ENCODE measurements at places on chromosomes 7 and 10.

- DNase-seq, result no peak
Measured at GRCh38 chr10:102767428-102768160, 23.8 kb downstream of the WBP1L start.

GRCh38 chr10:10798102-10798863 lies 219.4 kb upstream of the CELF2 start:
- DNase-seq, result no peak

DNA sequence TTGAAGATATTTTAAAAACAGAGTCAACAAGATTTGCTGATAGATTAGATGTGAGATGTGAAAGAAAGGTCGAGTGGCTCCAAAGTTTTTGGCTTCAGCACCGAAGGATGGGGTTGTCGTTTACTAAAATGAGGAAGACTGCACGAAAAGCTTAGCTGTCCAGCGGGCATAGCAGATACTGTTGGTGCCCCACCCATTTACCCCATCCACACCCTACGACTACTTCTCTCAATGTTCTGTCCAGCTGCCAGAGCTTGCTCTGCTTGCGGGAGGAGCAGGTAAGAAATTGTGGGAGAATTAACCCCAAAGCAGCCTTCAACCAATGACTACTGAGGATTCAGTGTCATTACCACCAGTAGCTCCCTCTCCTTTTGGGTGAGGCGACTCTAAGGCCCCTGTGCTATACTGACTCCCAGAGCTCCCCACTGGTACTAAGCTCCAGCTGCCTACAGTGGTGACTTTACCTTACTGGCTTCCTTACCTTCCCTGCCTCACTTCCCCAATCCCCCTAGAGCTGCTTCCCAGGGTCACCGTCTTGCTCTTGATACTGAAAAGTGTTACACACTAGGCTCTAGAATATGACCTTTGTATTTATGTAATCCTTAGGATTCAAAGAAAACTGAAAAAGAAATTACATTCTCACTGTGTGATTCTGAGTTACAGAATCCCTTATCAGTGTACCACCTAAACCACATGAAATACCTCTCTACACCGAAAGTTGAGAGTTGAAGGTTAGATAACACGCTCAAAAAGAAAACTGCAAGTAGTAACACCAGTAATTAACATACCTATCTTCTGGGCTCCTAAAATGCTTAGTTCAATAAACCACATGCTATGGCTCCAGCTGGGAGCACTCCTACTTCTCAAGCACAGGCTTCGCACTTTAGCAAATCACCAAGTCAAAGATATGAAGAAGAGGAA lies 22.3 kb downstream of the CACUL1 start:
- no peak for DNase-seq

- peak; percentile 33 for DNase-seq
Measured at GRCh38 chr10:8365935-8366911, 311.7 kb downstream of the GATA3 start.

DNA sequence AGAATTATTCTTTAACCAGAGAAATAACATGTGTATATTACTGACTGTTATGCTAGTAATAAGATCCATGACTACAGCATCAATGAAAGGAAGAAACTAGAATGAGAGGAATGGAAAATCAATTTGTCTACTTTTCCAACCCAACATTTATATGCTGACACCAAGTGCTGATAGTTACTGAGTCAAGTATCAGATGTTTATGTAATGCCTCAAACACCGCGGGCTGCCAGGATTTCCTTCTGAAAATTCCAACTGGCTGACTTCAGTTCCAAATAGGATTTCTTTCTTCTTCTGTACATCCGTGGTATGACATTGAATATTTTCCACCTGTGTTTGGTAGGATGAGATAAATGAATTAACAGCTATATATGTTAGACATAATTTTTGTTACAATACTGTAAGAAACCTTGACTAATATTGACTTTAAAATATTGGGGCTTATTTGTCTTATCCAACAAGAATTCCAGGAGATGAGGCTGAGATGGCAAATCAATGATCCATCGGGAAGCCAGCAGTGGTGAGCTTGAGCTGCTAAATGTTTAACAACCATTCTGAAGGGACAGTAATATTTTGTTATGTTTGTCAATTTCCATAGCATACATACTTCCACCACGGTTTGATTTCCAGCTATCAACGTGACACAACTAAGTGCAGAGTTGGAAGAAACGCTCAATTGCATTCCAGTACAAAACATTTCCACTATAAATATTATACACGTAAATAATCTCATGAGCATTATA lies 435.2 kb upstream of the AUTS2 start:
- no peak for DNase-seq

DNA sequence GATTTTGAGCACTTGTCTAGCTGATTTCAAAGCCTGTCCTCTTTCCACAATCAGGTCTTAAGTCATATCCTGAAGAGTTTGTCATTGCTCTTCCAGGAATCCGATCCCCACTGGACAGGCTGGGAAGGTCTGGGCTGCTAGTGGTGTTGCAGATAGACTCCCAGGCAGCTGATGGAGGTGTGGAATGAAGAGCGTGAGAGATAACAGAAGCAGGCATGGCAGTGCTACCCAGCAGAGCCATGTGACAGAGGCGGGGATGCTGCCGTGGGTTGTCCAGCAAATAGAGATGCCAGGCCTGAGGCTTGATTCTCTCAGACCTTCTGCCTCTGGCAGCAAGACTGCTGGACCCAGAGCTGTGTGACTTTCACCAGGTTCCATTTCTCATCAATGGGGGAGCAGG lies 116.5 kb upstream of the EEPD1 start:
- no peak for DNase-seq

DNA sequence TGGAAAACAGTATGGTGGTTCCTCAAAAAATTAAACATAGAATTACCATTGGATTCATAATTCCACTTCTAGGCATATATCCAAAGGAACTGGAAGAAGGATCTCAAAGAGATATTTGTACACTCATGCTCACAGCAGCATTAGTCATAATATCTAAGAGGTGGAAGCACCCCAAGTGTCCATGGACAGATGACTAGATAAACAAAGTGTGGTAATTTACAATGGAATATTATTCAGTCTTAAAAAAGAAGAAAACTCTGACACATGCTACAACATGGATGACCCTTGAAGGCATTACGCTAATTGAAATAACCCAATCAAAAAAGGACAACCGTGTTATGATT lies 594.2 kb downstream of the KCNMA1 start:
- no peak for DNase-seq

DNA sequence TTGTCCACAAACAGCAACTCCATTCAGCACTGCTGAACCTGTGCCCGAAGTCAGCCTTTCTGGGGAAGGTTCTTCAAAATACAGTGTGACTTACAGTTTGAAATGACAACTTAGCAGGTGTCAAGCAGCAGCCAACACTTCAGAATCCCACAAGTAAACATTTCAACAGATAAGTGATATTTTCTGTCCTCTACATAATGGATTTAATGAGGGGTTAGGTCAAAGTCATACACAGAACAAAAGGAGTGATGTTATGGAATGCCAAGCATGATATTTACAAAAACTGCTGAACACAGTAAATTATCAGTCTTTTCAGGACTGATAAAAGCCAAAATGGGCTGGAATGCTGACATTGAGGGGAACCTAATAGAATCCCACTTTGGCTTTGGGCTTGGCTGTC lies 77.6 kb upstream of the JAZF1 start:
- DNase-seq, result no peak

- no peak for DNase-seq
Measured at GRCh38 chr10:52106899-52107298, 207.2 kb upstream of the DKK1 start.

DNA sequence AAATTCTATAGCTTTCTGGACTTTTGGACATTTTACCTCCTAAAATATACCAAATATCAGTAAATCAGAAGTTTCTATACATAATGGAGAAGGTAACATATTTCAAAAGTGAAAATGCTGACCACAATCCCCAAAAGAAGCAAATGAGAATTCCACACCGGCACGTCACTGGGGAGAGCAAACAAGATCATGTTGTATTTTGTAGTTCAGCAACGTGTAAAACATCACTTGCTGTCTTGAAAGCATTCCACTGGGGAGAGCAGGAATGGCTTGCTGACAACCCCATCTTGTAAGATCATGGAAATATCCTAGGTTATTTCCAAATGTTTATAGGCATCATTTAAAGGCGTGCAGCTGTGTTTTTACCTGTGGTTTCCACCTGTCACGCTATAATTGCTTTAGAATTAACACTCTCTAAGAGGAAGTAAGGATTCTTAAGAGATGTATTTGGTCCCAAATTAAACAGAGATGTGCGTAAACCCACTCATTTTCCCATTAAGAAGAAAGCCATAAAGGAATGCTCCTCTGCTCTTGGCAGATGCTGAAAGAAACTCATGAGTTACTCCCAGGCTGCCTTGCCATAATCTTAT lies 397.1 kb upstream of the POT1 start:
- DNase-seq, result no peak

DNA sequence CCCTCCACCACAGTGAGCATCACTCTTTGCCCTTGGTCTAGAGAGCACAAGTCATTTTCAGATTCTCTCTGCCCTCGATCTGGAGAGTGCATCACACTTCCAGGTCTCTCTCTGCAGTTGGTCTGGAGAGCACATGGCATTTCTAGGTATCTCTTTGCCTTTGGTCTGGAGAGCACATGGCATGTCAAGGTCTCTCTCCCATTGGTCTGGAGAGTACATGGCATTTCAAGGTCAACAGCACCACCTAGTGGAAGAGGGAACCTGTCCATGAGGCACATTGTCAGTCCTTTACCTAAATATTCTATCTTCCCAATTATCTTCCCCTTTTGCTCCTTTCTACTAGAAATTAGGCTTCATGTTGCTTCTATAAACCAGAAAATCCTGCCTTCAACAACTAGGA lies 1139.4 kb downstream of the XPNPEP1 start:
- no peak for DNase-seq

DNA sequence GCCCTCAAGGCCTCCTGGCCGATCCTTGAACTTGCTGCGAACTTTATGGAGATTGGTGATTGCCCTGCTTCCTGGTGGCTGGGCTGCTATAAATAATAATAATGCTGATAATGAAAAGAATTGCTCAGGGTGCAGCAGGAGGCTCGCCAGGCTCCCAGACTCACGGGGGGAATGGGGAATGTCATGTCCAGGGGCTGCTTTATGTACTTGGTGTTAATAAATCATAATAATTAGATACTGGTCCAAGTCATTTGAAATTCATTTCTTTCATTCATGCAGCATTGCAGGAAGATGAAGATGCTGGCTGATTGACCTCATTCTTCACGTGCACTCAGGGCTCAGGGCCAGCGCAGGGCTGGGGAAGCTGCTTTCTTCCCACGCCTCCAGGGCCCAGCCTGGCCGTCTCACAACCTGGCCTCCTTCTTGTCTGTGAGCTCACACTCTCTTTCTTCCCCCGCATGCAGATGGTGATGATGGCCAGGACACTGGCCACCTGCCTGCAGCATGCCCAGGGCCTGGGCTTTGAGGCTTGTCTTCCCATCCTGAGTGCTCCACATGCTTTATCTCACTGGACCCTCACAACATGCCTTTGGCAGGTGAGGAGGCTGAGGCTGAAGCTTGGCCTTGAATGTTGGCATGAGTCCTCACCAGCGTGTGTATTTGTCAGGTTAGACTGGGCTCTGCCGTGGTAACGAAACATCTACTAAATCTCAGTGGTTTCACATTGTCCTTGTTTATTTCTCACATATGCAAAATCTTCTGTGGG lies 138.4 kb upstream of the TNS3 start:
- no peak for DNase-seq

- DNase-seq, result no peak
Measured at GRCh38 chr7:128104108-128104742, 73.0 kb upstream of the LRRC4 start.

DNA sequence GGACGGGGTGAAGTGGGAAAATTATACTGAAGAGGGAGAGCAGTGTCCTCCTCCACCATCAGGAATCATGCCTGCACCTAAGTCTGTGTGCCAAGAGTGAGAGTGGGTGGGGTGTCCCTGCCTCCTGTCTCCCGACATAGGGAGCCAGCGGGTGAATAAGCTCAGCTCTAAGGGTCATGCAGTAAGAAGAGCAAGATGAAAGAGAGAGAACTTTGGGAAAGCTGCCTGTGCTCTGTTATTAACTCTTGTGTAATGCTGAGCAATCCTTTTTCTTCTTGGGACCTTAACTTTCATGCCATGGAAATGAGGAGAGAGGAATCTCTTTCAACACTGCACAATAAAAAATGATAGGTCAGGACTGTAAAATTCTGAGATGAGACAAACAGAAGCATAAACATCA lies 7.9 kb upstream of the TCAF1 start:
- no peak for DNase-seq

DNA sequence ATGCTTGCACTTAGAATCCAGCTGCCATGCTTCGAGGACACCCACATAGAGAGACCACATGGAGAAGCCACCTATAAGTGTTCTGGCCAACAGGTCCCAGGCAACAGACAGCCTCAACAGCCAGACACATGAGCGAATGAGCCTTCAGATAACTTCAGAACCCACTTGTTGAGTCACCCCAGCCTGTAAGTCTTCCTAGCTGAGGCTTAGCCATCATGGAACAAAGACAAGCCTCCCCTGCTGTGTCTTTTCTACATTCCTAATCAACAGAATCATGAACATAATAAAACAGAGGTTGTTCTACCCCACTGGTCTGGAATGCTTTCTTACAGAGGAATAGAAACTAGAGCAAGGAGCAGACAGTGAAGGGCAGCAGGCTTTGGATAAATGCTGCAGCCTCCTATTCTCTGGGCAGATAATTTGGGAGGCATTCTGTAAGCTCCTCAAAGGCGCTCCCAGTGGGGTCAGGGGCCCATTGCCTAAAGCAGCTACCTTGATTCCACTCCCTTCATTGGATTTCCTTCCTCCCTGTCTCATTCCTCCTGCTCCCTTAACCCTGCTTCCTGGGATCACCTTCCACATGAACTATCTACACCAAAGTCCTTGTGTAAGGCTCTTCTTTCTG lies 4.6 kb downstream of the TLL2 start:
- DNase-seq, result no peak

DNA sequence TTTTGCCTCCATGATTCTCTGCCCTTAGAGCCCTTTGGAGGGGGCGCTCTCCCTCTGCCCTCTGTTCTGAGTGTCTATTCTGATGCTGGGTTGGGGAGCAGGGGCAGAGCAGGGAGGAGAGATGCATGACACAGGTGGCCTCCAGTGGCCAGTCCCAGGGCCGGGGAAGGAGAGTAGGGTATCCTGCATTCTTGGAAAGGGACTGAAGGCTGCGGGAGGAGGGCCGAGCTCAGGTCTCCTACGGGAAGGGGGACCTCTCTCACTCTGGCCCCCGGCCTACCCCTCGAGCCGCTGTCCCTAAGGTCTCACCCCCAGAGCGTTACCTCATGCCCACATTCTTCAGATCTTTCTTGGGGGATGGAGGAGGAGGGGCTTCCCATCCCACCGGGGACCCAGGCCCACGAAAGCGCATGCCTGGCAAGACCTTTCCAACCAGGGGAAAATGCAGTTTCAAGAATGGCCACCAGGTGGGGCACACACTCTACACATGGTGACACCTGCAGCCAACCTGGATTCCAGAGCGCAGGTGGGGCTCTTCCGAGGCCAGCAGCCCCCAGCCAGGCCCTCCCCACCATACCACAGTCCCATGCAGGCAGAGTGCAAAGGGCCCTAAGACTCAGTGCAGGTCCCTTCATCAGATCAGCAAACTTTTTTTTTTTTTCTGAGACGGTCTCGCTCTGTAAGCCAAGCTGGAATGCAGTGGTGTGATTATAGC lies 86.4 kb downstream of the MYL10 start:
- peak; percentile 56 for DNase-seq

Data from activated CD8-positive, alpha-beta memory T cell treated with anti-CD3 and anti-CD28 coated beads for 1 hour (primary cell).